NCI-H1694 (cell line): ENCODE measurements at places on chromosomes 5 and 9.

DNA sequence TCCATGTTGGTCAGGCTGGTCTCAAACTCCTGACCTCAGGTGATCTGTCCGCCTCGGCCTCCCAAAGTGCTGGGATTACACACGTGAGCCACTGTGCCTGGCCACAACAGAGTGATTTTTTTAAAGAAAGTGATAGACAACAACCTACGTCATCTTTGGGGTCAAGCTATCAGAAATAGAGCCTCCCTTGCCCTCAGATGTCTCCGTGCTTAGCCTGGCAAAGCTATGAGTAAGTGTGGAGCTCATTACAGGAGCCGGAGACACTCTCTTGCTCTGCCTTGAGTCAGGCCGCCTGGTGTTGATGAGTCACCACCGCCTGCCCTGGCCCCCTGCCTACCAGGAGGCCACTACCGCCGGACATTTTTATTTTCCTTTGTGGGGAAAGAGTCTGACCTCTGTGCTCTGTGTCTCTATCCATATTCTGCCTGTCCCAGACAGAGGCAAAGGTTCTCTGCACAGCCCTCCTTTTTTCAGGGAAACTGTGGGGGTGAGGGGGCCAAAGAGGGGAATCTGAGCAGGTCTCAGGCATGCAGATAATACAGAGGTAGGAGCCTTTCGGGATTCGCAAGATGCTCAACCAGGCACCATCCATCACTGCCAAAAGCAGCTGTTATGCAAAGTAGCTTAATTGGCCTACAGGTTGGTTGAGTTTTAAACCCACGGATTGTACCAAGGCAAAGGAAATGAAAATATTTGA is 123.7 kb upstream of the CPEB4 start:
- DNase-seq, result no peak

GRCh38 chr5:16179936-16180788 is 571 bp upstream of the MARCHF11 start:
- DNase-seq, result no peak

GRCh38 chr9:81558091-81558830 is 131.1 kb downstream of the TLE1 start:
- DNase-seq, result no peak

DNA sequence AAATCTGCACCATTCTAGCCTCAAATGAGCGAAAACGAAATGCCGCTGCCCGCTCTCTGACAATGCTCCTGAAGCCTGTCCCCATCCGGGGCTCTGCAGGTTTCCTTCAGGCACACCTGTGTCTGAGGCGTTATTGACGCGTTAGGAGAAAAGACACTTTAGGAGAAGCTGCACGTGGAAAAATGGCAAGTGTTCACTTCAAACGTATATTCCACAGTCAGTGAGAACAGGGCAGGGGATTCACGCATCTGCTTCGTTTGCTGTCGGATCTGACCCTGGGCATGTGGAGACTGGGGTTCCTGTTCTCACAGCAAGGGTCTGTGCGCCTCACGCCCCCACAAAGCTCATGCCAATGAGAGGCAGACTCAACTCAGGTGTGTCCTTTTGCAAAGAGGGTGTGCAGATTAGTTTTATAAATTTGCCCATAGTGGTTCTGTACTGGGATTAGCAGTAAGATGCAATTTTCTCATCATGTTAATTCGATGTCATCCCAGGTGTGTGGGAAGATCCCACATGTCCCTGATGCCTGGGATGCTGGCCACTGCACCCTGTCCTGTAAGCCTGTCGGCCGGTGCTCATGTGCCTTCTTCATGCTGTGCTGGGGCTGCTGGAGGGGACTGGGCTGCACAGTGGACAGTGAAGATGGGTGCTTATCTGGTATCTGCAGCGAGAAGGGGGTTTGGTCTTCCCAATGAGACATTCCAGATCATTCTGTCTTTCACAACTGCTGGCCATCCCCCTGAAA is 11.2 kb upstream of the TBC1D9B start:
- DNase-seq, result no peak

DNA sequence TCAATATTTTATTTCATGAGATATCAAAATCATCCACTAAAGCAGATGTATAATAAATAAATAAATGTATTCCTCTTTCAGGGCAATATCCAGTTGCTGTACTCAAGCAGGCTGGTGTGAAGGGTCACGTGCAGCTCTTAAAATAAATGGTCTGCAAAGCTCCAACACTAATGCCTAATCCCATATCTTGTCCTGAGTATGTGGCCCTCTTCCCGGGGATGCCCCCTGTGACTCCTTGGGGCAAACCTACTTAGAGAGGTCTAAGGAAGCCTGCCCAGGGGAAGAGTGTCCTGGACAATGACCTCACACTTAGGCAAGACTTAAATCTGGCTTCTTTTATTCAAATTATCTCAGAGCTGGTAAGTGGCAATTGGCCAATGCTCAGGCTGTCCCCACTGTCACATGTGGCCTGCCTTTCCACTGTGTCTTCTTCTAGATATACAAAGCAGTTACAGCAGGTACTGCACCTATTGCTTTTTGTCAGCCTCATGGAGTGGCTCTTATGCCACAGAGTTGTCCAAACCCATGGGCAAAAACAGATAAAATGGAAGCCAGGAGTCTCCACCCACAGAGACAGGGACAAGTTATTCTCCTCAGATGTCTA is 55.3 kb downstream of the SEMA5A start:
- no peak for DNase-seq

DNA sequence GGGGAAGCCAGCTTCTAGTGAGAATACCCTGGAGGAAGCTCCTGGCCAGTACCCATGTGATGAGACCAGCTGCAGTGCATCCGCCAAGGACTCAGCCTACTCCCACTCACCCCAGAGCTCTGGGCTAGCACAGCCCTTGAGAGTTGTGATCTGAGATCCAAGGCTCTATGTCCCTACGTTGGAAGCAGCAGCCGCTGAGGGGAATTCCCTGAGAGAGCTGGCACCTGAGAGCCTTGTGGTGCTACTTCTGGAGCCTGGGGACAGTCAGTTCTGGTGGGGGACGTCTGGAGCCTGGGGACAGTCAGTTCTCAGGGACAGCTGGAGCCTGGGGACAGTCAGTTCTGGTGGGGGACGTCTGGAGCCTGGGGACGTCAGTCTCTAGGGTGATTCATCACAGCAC is 39.2 kb downstream of the PDZD2 start:
- DNase-seq, result no peak

GRCh38 chr5:23507278-23507685 is at the start of gene PRDM9:
TSS of gene PRDM9 (plus strand) at chr5:23507609. CDS start at chr5:23509034, 1,425 bp downstream.
- no peak for DNase-seq

DNA sequence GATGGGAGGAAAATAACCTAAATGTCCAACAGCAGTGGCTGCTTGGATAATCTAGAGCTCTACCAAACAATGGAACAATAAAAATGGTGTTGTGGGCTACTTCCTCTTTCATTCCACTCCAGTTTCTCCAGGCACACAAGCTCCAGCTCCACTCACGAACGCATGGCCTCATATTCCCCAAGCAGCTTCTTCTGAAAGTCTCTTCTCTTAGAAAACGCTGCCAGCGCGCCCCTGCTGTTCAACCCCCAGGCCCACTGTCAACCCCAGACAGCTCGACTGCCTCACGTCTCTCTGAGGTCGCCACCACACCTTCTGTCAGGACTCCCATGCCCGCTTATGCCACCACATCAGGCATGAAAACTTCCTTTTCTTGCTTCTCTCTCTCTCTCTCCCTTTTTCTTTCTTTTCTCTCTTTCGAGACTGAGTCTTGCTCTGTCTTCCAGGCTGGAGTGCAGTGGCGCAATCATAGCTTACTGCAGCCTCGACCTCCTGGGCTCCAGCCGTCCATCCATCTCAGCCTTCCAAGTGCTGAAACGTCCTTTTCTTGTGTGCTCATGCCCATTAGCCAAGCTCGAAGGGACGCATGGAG is 16.2 kb downstream of the OR2V2 start:
- no peak for DNase-seq

- DNase-seq, result no peak
Observed at GRCh38 chr5:37211661-37212060, 37.5 kb downstream of the CPLANE1 start.
